ENCODE measurements at places on chromosomes 5 and 9.

- no peak for DNase-seq
Measured at GRCh38 chr9:95193067-95193466, 124.4 kb downstream of the FANCC start.

GRCh38 chr9:114496011-114496410 is 9.3 kb downstream of the WHRN start:
- DNase-seq: no peak

GRCh38 chr9:87682618-87683017 is 43.3 kb upstream of the CTSL start:
- no peak for DNase-seq

DNA sequence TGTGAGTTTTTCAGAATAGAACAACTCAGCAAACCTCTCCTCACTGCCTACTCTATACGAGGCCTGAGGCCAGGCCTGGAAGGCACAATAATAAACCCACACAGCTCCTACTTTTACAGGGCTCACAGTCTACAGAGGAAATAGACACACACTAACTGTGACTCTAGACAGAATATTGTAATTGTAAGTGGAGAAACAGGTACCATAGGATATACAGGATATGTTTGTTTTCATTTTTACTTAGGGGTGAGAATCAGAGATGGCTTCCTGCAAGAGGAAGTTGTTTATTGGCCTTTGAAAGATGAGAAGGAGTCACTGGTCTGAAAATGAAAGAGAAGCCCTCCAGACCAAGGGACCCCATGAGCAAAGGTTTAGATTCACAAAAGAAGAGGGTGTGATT is 35.8 kb upstream of the TGFBR1 start:
- DNase-seq: no peak

- DNase-seq: no peak
Measured at GRCh38 chr9:130991778-130992681, 16.9 kb upstream of the LAMC3 start.

DNA sequence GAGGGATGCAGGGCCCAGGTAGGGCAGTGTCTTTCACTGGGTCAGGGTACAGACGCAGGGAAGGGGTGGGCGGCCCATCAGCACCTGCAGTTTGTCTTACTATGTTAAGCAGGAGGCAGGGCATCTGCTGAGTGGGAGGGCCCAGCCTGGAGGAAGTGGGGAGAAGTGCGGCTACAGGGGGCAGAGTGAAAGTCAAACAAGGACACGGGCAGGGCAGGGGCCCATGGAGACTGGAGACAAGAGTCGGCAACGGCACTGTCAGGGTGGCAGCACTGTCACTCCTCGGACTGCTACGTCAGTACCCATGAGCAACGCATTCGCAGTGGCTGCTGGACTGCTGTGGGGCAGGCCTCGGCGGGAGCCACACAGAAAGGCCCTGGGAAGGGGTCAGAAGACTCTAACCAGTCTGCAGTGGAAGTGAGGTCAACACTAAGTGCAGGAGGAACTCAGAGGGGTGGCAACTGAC is 19.7 kb downstream of the CAMSAP1 start:
- peak; percentile 60 for DNase-seq

GRCh38 chr5:132528021-132528420 is 15.3 kb downstream of the IL5 start:
- DNase-seq: no peak

GRCh38 chr9:69569738-69570451 is 102.3 kb downstream of the APBA1 start:
- no peak for DNase-seq

DNA sequence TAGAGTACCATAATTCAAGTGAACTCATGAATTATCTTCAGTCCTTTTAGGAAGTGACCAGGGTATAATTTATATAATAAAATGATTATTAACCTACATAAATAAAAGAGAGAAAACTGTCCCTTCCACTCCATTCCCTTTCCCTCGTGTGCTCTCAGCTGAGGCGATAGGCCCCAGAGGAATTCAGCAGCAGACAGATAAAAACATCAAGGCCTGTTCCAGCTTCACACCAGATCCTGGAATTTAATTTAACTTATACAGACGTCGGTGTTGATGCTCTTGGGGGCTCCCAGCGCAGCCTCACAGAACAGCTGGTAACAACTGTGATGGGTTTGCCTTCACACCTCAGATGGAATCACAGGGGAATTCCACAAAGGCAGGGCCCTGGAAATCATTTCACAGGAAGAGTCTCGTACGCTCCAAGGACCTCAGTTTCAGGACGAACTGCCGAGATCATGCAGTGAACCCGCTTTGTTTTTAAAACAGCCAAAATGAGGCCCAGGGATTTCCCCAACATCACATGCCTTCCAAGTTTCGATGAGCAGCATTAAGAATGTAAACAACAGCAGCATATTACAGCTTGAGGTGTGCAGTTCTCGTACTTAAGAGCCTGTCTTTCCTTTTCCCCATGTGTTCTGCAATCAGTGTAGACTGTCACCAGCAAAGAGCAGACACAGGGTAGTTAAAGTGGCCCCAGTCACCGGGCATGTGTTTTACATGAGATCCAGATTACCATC is 73.6 kb upstream of the ALDH1B1 start:
- no peak for DNase-seq

DNA sequence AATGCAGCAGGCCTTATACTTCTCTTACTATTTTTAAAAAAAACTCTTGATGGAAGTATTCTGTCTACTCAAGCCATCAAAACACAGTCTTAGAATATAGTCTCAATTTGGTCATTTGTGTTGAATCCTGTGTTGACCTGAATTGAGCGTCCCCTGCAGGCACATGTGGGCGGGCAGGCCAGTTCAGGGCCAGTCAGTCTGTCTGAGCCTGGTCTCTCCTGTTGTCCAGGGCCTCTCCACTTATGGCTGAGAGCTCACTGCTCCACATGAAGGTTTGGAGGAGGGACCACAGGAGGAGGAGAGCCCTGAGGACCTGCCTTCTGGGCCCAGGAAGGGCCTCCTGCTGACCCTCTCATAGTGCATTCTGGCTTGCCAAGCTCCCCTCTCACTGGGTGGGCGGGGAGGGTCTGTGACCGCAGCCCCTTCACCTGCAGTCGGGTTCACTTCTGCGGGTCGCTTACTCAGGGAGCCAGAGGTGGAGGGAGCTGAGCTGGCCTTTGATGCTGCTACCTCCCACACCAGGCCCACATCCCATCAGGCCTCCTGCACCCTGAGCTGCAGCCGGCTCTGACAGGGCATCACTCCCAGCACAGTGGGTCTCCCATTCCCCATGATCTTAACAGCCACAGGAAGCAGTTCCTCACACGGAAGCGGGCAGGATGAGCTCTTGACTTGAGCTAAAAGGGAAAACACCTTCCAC is 178.2 kb upstream of the S1PR3 start:
- DNase-seq: no peak

DNA sequence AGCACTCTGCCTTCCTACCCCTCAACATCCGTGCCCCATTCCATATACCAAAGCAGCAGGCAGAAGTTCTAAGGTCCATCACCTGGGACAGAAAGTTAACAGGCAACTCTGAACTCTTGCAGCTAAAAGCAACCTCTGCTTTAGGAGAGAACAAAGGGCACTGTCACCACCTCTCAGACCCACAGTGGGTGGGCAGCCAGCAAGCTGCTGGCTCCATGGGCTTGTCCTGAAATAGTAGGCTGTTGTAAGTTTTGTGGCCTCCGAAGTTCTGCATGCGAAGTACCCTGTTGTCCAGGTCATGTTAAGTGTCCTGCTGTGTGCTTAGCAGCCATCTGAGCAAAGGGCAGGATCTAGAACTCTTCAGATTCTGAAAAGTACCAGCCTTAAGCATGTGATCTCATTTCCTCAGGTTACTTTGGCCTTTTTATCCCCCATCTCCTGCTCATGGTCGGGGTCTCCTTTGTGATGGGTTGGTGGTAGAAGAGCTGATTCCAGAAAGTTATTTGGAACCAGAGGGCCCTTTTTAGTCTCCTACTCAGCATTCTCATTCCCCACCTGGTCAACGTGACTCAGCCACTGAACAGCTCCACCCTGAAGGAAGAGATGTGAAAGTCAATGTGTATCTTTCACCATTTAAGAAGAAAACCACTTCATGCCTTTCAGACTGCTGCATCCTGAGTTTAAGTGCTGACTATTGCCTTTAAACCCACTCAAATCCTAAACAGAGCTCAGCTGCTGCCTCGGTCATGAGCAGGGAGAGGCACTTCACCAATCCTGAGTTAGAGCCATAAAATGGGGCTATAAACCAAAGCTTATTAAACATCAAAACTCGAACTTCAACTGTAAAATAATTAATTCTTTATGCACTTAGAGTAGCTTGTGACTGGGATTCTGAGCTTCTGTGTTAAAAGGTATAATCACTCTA is 121.4 kb downstream of the DPYSL3 start:
- no peak for DNase-seq
